ENCODE measurements at places on chromosomes 1 and 21.

- DNase-seq = no peak
These were observed 359.9 kb downstream of the HLX start for GRCh38 chr1:221239181-221239580.

- DNase-seq = no peak
These were observed 17.1 kb downstream of the TEX35 start for GRCh38 chr1:178530037-178530402.

GRCh38 chr1:240074422-240074821, 17.3 kb upstream of the FMN2 start:
- no peak for DNase-seq

DNA sequence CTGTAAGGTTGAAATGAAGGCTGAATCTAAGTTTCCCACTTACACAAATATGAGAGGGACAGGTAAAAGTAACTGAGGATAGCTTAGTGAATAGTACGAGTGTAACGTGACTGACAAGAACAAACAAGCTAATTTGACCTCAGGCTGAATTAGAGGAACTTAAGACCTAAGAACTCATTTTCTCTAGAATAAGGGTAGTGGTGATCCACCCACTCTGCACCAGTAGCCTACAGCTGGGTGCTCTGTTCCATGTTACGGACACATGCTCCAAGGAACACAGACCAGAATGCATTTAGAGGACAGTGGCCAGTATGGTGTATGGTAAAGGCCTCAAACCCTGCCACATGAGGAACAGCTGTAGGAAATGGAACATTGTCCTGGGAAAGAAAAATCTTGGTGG, 14.9 kb upstream of the TMEM9 start:
- DNase-seq = no peak

- no peak for DNase-seq
These were observed 400.0 kb downstream of the MATN1 start for GRCh38 chr1:30323352-30323751.

- peak; percentile 66 for DNase-seq
These were observed 25.3 kb upstream of the RRP15 start for GRCh38 chr1:218259800-218260199.

- DNase-seq = no peak
These were observed 2.7 kb downstream of the PER3 start for GRCh38 chr1:7786795-7787194.

DNA sequence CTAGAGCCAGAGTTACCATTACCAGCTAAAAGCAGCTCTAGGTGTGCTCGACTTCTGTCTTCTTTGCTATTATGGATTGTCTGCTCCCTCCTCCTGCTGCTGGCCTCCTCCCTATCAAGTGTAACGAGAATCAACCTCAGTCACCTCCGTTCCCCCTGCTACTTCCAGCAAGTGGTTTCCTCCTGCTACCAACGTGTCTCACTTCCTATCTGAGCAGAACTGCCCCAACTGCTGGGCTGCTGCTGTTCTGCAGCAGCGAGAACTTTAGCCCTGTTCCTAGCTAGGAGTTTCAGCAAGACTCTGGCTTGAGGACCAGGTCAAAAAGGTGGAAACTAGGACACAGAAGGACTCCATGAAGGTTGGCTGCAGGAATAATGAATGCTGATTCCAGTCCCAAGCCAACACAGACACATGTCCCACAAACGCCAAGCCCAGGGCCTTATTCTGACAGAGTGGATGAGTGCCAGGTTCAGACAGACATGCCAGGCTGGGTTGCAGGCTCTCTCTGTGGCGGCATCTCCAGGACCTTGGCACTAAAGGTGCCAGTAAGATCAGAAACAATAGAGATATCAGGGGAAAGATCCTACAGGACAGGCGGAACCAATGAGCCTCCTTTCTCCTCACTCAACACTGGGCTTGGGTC, 46.9 kb downstream of the CD34 start:
- no peak for DNase-seq

GRCh38 chr1:241647658-241648057, 4.4 kb upstream of the WDR64 start:
- no peak for DNase-seq

DNA sequence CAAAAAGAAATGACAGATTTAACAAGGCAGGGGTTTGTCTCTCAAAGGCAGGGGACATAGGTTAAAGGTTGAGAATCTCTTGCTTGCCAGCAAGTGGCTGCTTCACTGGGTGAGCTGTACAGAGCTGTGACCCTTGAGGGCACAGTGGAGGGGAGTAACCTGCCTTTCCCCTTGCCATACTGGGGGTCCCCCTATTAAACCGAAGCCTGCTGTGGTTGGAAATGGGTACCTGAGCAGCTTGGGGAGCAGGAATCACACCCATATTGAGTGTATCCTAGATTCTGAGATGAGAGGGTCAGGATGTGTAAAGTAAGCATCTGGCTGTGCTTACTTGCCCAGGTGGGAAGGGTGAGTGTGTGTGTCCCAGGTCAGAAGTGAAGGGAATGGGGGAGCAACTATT, 31.8 kb downstream of the WNT4 start:
- no peak for DNase-seq

GRCh38 chr21:30209601-30210000, 6.3 kb downstream of the CLDN8 start:
- no peak for DNase-seq

- no peak for DNase-seq
These were observed 117.3 kb downstream of the PGBD5 start for GRCh38 chr1:230308821-230309220.

GRCh38 chr1:89063094-89063493, 1.9 kb downstream of the GBP1 start:
- DNase-seq = no peak

- DNase-seq = no peak
These were observed 1.6 kb upstream of the TAS1R2 start for GRCh38 chr1:18861082-18861481.

- DNase-seq = no peak
These were observed 10.1 kb downstream of the EXTL1 start for GRCh38 chr1:26031611-26032220.

DNA sequence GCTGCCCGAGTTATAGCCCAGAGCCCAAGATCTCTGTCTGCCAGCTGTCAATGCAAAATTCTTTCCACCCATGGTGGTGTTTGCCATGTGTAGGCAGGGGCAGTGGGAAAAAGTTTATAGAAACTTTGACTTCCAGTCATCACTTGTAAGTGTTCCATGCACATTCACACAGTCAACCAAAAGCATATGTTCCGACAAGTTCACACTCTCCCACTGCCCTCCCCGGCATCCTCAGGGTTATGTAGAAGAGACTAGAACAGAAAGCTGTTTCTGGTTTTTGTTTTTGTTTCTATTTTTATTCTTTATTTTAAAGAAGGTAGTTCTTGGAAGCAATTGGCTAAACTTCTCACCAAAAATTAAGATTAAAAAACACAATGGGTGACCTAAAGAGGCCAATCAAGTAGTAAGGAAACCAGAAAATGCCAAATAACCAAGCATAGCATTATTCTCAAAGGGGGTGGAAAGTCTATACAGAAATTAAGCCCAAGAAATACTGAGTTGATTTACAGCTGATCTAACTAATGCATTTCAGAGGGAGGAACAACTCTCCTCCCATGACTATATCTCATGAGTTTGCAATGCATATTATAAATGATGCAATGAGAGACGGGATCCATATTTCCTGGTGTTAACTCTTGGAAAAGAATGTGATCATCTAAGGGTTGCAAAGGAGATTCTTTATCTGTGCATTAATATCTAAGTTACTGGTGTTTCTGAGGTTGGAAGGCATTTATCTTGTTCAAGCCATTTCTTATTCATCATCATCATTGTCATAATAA, 91.5 kb upstream of the ETS2 start:
- no peak for DNase-seq
